ENCODE measurements at places on chromosomes 5 and 9.

DNA sequence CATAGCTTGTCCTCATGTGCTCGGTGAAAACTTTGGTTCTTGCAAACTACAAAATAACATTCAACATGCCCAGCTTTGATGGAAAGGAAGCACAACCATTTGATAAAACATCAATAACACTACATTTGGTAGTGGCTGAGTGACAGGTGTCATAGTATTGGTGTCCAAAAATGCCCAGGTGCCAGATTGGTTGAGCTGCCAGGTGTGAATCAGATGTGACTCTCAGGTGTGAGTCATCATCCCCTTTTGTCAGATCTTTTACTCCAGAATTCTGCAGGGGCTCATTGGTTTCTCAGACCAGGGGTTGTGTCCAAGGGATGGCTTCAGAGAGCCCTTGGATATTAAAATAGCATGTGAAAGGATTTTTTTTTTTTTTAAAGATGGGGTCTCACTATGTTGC, 22.5 kb upstream of the POMT1 start:
- DNase-seq, result no peak

DNA sequence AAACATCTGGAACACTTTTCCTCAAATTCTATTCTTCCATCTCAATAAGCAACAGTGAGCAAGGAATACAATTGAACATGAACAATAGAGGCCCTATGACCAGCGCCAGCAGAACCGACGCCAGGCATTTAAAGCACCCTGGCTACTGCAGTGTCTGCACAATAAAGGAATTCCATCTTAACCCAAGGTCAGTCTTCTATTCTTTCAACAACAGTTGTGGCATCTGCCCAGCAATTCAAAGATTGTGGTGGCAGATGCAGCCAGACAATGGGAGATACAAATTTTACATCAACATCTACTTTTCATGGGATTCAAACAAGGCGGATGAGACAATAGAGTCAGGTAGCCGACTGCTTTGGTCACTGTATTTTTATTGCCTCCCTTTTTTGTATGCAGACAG, 65.9 kb downstream of the ELL2 start:
- DNase-seq, result peak; percentile 81

- no peak for DNase-seq
These were observed 104.1 kb upstream of the NIPBL start for GRCh38 chr5:36772276-36773140.

DNA sequence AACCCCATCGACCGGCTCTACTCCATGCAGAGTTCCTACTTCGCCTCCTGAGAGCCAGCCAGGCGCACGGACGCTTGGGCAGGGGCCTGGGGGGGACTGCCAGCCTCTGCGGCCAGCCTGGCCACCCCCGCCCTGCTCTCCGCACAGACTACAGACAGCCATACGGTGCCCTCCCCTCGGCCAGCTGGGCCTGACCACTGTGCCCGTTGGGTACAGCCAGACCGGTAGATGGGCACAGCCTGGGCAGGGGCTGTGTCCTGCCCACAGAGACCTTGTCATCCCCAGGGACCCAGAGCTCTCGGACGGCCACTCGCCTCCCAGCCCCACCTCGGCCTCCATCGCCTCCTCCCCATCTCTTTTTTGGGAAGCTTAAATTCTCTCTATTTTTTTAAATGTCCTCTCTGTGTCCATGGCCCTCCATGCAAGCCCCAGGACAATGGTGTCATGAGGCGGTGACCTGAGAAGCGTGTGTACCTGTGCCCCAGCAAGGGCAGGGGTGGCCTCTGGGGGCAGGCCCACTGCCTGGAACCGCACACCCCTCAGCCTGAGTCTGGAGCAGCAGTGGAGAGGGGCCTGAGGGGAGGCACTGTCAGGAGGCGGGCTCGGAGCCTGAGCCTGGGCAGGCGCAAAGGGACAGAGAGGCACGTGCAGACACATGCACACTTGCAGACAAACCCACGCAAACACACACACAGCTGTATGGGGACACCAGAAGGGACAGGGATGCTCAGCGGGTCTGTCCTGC, 82.8 kb downstream of the LMX1B start:
- DNase-seq, result no peak

GRCh38 chr5:86175224-86175623, 442.5 kb upstream of the COX7C start:
- no peak for DNase-seq

DNA sequence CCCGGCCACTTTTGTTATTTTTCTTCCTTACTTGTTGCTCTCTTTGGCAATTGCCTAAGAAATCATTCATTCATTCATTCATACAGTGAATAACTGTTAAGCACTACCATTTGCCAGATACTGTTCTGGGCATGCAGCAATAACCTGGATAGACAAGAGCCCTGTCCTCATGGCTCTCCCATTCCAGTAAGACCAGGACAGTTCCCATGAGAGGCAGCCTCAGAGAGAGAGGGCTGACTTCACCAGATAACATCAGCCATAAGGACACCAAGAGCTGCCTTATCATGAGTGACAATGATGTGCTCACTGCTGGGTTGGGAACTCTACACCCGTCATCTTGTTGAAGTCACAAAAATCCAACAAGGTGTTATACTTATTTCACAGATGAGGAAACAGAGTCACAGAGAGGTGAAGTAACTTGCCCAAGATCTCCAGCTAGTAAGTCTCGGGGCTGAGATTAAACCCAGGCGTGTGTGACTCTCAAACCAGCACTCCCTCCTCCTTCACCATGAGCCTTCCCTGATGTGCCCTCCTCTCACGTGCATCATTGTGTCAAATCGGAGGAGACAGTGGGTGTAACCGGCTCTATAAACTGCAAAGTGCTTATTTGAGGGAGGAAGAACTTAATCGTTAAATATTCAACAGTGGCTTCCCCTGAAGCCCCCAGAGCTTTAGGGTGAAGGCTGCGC, 61.1 kb upstream of the TBC1D2 start:
- no peak for DNase-seq

GRCh38 chr5:139263946-139264345, 29.6 kb upstream of the MATR3 start:
- DNase-seq, result no peak

DNA sequence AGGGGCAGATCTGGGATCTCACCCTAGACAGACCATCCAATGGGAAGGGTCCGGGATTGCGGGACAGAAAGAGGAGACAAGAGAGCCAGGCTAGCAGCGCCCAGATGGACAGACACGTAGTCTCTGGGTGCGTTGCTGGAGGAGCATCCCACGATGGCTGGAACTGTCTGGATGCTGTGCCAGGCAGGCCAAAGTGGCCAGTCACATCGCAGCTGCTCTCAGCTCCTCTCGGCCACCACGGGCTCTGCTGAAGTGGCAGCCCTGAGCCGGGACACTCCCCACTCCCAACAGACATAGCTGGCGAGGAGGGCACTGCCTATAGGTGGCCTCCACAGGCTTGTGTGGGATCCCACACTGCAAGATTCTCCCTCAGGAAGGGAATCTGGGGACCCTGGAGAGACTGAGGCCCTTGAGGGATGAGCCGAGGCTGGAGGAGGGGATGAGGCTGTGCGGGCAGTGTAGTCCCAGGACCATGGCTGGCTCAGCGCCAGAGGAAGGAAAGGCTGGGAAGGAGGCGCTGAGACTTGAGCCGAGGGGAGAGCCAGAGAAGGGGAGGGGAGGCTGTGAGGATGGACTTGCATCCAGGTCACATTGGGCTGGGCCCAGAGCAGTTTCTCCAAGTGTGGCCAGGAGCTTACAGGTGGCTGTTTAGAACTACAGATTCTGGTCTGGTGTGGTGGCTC, 10.3 kb upstream of the WDR5 start:
- no peak for DNase-seq

DNA sequence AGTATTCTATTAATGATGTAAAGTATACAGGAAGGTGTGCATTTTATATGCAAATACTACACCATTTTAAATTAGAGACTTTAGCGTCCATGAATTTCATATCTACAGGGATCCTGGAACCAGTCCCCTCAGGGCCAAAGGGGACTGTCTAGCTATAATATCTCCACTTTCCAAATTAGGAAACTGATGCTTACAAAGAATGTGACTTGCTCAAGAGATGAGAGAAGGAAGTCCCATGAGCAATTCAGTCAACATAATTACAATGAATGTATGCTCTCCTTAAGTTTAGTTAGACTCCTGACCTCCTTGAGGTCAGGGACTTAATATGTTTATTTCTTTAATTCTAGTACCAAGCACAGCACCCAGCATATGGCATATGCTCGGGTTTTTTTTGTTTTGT, 23.7 kb downstream of the NIPBL start:
- DNase-seq, result no peak

GRCh38 chr9:546235-546634, 295.3 kb upstream of the DMRT1 start:
- no peak for DNase-seq

- no peak for DNase-seq
These were observed 3.7 kb upstream of the GRIA1 start for GRCh38 chr5:153486771-153487170.

DNA sequence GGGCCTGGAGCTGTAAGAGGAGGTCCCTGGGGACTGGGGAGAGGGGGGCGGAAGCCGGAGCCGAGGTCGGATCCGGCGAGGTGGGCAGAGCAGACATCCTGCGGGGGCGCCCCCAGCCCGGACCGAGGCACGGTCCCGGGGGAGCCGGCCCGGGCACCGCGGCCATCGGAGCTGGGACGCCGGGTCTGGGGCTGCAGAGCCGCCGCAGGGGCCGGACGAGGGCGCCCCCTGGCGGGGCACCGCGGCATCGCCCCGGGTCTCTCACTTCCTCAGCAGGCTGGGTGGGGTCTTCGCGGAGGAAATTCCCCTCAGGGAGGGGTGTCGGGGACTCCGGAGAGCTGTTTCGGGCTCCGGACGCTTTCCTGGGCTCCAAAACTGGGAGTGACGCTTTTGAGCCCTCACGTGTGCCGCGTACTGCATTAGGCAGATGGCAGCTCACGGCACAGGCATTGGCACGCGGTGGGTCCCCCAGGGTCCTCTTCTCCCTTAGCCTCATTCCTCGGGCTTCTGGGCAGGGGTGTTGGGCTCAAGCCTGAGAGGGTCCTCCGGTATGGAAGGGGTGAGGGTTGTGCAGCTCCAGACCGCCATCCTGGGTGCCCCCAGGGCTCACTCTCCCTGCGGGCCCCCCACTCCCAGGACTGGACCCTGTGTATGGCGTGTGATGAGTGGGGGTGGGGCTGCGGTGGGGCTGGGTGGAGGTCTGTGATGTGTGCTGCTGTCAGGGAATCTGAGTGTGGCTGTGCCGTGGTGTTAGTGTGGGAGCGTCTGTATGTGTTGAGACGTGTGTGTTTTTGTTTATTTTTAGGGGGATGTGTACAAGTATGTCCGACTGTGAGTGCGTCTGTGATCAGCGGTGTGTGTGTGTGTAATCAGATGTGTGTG, 29.6 kb downstream of the LHX2 start:
- DNase-seq, result no peak

- peak; percentile 42 for DNase-seq
These were observed 105.4 kb upstream of the FER start for GRCh38 chr5:108642170-108642906.

- DNase-seq, result no peak
These were observed 236.5 kb downstream of the DMRTA1 start for GRCh38 chr9:22682961-22683699.

DNA sequence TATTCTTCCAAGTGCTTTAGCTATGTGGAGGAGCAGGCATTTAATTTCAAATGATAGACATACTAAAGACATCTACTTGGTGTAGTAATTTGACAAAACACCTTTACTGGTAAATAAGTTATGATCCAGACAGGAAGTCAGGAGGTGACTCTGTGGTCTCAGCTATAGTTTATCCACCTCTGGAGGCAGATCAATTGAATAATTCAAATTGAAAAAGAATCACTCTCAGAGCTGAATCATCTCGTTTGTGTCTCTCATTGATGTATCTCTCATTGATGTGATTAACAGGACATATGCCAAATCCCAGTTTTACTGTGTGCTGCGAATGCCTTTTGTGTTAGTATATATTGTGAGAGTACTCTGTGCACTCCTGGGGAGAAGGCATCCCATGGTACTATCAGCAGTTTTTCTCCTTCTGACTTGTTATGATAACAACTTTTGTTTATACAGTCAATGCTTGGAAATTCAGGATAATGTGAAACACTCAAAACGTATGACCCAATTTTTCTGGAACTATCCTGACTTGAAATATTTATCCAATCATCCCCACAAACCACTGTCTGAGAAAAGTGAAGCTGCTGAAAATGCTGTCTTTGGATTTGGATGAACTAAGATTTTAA, 48.5 kb upstream of the DAB2 start:
- DNase-seq, result no peak

DNA sequence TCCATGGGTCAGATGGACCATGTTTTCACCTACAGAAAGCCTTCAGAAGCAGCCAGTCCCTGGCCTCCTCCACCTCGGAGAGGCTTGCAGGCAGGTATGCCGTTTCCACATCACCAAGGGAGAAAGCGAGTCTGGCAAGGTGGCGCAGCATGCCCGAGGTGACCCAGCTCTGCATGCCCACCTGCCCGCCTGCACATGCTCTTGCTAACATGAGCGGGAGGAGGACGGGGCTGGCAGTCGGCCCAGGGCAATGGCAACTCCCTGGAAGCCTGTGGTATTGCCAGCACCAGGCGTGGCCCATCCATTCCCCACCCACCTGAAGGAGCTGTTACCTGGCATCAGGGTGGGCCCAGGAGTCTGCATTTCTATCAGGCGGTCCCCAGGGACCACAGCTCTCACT, 3.3 kb upstream of the NINJ1 start:
- DNase-seq, result no peak

- DNase-seq, result no peak
These were observed 426.5 kb downstream of the IRX1 start for GRCh38 chr5:4022056-4022670.

GRCh38 chr5:127428276-127428675, 89.2 kb upstream of the PRRC1 start:
- DNase-seq, result no peak

- no peak for DNase-seq
These were observed 22.6 kb upstream of the HSPA9 start for GRCh38 chr5:138597661-138598400.

- DNase-seq, result no peak
These were observed 29.2 kb upstream of the NEK6 start for GRCh38 chr9:124228516-124228915.

DNA sequence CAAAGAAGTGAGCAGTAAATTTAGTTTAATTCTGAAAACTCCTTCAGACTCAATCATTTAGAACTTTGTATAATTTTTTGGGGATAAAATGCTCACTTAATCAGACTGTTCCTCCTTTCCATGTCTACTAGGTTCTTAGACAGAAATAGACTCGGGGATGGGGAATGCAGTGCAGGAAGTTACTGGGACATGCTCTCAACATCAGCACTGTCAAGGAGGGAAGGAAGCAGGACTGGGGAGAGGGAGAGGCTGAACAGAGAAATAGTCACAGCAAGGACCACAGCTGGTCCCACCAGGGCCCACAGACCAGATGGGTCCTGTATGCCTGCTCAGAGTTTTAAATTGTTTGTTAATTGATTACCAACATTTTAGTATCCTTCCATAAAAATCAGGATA, 310.1 kb upstream of the MSX2 start:
- DNase-seq, result no peak

DNA sequence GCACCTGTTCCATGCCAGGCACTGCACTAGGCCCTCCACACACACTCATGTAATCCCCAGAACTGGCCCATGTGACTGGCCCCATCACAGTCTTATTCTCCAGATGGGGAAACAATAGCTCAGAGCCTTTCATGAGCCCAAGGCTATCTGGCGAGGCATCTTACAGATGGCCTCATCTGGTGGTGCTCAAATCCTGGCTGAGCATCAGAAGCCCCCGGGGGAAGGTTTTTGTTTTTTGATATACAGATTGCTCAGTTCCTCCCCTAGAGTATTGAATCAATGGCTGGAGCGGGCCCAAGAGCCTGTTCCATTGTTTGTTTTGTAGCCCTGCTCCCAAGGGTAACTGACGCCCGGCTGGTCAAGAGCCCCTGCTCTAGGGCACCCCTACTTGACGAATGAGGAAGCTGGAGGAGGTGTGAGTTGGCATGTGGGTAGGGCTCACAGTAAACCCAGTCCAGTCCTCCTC, 145.3 kb upstream of the RAPGEF1 start:
- no peak for DNase-seq
